ENCODE measurements at places on chromosomes 16 and 17.

- no peak for DNase-seq
Measured at GRCh38 chr16:2486645-2487516, 12.0 kb downstream of the TBC1D24 start.

DNA sequence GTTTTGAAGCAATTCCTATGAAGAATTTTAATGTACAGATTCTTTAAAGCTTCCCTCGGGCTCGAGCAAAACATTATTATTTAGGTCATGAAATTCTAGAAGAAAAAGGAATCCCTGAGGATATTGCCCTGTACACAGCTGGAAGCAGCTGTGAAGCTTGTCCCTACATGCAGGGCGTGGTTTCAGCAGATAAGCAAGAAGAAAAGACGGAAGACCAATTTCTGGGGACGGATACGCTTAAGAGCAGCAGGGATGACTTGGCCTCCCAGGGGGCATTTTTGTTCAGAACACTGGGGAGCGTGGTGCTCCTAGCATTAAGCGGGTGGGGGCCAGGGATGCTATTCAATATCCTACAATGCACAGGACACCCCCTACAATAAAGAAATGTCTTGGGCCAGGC, 34.3 kb downstream of the LITAF start:
- DNase-seq, result no peak

- no peak for DNase-seq
Measured at GRCh38 chr17:57584050-57584551, 161.0 kb downstream of the CCDC182 start.

DNA sequence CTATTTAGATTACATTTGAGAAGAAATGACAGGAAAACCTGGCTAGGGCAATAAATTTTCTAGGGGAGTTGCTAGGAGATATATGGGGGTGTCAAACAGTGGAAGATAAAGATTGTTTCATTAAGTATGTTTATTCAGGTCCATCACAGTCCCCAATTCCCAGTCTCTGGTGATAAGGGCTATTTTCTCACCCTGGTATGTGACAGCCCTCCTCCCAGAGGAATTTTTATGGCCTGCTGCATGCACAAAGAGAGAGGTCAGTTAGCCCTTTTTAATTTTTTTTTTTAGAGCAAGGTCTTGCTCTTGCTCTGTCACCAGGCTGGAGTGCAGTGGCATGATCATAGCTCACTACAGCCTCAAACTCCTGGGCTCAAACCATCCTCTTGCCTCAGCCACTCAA, 53.6 kb upstream of the ATF7IP2 start:
- no peak for DNase-seq

GRCh38 chr17:75011401-75012095, 922 bp upstream of the MRPL58 start:
- peak; percentile 33 for DNase-seq

All from fibroblast of skin of left quadriceps (primary cell).